ENCODE measurements at places on chromosomes 6 and 20. TPM values are rescaled to one million over a fixed set of nuclear protein-coding genes. Genes with fewer than 3 reads are reported as not detected.

TINAG gene
- total RNA-seq: not detected

FOXF2 gene
- 0.71 TPM for total RNA-seq

GRCh38 chr6:149939909-149940671 lies 1.7 kb upstream of the ULBP2 start:
- peaks cover 35% of the 10 kb centered on the region for H3K27me3 ChIP-seq
- H3K4me3 ChIP-seq: peak overlapping the region; percentile 60
- H3K27ac ChIP-seq: peak overlapping the region; percentile 22
- no peaks in the 10 kb centered on the region for H3K36me3 ChIP-seq
- DNase-seq: no peak

GRCh38 chr6:132498638-132499037 lies 14.3 kb downstream of the STX7 start:
- DNase-seq: no peak
- peaks cover 13% of the 10 kb centered on the region for H3K36me3 ChIP-seq

DNA sequence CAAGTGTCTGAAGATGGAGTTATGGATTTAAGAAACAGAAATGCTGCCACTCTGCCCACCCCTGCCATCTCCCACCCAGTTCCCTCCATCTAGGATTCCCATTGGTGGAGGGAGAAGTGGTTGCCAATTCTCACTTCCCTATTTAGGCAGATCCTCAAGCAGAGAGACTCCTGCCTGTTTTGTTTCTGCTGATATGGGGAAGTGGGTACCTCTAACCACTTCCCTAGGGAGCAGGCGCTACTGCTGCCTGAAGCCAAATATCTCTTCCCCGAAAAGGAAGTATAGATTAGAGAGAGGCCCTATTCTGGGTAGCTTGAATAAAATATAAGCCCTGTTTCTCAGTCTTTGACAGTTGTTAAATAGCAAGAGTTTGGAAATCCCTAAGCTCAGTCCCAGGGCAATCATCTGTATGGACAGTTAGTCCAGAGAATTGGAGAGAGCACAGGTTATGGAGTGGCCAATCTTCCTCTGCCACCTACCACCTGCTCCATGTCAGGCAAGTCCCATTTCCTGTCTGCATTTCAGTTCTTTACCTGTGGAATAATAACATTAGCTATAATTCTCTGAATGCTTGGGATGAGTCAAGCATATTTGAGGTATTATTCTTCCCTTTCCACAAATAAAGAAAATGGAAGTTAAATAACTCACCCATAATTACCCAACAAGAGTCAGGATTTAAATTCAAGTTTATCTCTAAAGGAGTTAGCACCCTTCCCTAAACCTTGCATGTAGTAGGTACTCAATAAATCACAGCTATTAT lies 2.6 kb upstream of the ADGB start:
- H3K27ac ChIP-seq: no peak overlapping the region
- H3K4me3 ChIP-seq: no peak overlapping the region
- H3K4me1 ChIP-seq: peaks cover 26% of the 10 kb centered on the region
- H3K27me3 ChIP-seq: peaks cover 4% of the 10 kb centered on the region
- no peaks in the 10 kb centered on the region for H3K36me3 ChIP-seq

DNA sequence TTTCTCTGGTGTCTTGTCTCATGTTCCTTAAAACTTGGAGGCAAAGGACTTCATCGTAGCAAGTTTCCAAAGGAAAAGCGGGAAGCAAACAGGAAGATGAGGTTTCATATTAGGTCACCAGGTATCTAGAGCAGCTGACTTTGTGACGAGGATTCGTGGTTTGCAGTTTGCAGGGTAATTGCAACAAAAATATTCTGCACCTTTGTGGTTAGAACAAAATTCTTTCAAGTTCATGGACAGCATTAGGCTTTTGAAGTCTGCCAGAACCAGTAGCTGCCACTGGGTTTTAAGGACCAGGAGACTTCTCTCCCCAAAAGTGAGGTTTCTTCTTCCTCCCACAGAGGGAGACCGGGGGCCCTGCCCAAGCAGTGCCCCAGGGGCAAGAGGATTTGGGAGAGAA lies 63.4 kb downstream of the RPP40 start:
- H3K36me3 ChIP-seq: no peaks in the 10 kb centered on the region
- H3K4me3 ChIP-seq: no peak overlapping the region
- no peak overlapping the region for H3K27ac ChIP-seq
- peaks cover 35% of the 10 kb centered on the region for H3K4me1 ChIP-seq

DNA sequence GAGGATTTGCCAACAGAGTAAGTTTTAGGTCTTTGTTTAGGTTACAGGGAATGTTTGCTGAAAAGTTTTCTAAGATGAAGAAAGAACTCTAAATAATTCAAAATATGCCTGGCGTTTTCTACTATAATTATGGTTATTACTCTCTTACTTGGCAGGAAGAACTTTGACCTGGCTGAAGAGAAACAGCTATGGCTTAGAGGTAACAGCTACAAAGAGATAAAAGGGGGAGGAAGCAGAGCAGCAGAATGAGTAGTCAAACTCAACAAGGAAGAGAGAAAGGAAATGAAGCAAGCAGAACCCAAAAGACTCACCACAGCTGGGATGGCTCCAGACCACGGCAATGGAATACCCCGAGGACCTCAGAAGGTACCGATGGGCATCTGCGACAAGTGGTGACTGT lies 95.6 kb downstream of the KIF16B start:
- H3K27me3 ChIP-seq: no peaks in the 10 kb centered on the region
- peaks cover 6% of the 10 kb centered on the region for H3K4me1 ChIP-seq
- no peak for DNase-seq
- H3K36me3 ChIP-seq: no peaks in the 10 kb centered on the region
- no peak overlapping the region for H3K27ac ChIP-seq
- no peak overlapping the region for H3K4me3 ChIP-seq

DNA sequence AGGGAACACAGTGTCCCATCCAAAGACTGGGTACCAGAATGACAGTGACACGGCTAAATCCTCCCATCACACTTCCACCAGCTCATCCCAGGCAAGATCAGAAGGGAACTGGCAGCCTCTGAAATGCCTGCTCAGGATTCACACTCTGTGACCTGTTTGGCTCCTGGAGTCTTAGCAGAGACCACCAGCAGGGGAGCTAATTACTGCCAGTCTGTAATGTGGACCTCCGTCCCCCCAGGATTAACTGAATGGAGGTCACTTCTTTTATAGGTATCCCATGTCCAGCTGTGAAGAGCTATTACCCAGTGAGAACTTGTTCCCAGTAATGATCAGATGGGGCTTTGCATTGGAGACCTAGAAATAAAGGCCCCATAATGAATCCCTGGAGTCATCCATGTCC lies 45.2 kb downstream of the DEFB114 start:
- H3K36me3 ChIP-seq: no peaks in the 10 kb centered on the region
- no peak for DNase-seq
- H3K4me1 ChIP-seq: peaks cover 39% of the 10 kb centered on the region
- no peak overlapping the region for H3K27ac ChIP-seq

GRCh38 chr20:12241065-12241464 lies 323.4 kb downstream of the BTBD3 start:
- H3K27me3 ChIP-seq: no peaks in the 10 kb centered on the region
- DNase-seq: no peak
- no peaks in the 10 kb centered on the region for H3K36me3 ChIP-seq
- no peak overlapping the region for H3K4me3 ChIP-seq
- no peaks in the 10 kb centered on the region for H3K4me1 ChIP-seq
- H3K27ac ChIP-seq: no peak overlapping the region

DNA sequence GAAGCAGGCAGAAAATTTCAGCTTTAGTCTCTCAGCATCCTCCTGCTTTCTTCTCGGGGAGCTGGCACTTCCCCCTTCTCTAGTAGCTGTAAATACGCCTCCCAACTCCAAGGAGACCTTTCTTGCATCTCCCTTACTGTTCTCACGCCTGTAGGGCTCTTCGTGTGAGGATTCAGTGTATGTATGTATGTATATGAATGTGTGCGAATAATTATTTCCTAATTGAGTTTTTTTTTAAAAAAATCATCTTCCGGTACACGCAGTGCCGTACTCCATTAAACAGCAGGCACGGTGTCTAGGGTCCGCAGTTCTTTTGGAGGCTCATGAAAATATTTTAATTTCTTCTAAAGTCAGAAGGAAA lies 85.4 kb downstream of the HFE start:
- no peak for DNase-seq
- H3K27me3 ChIP-seq: peaks cover 3% of the 10 kb centered on the region
- H3K4me1 ChIP-seq: peaks cover 4% of the 10 kb centered on the region
- H3K36me3 ChIP-seq: no peaks in the 10 kb centered on the region

DNA sequence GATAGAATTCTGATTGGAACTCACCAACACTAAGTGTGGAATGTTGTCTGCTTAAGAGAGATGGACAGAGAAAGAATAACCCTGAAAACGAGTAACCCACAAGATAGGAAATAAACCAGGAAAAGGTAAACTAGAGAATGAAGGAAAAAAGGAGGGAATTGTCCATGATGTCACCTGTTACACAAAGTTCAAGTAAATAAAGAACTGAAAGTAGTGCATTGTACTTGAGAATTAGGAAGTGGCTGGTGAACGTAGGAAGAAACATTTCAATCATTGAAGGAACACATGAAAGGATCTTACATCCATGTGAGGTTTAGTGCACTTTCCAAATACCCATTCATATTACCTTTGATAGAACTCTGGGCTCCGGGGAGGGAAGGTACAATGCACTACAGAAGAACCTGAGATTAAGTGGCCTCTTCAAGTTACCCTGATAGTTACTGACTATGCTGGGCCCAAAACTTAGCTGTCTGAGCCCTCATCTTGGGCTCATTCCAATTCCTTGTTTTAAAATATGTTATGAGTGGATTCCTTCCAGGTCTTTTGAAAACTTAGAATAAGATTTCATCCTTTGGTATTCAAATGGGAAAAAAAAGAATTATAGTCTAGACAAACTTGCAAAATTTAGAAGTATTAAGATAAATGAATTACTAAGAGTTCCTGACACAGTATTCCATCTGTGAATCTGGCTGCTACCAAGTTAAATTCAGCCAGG lies 1.1 kb upstream of the STX7 start:
- H3K27me3 ChIP-seq: no peaks in the 10 kb centered on the region
- no peaks in the 10 kb centered on the region for H3K36me3 ChIP-seq
- H3K4me1 ChIP-seq: peaks cover 10% of the 10 kb centered on the region
- no peak overlapping the region for H3K27ac ChIP-seq

Data from glutamatergic neuron (in vitro differentiated cells).